Parietal lobe (tissue), 2 donors: ENCODE measurements at places on chromosomes 1 and 21. TPM values are rescaled to one million over a fixed set of nuclear protein-coding genes. Genes with fewer than 3 reads are reported as not detected.

CADM3 gene
- total RNA-seq, result 148 TPM

VANGL2 gene
- total RNA-seq, result 27.5 TPM

HFM1 gene
- total RNA-seq, result 53.8 TPM

TRAPPC3 gene
- total RNA-seq, result 36.6 TPM

PADI3 gene
- not detected for total RNA-seq

ACTN2 gene
- total RNA-seq, result 138 TPM

OLFM3 gene
- total RNA-seq, result 18.5 TPM
